Brain microvascular endothelial cell (primary cell): ENCODE measurements at places on chromosomes 6 and 20.

DNA sequence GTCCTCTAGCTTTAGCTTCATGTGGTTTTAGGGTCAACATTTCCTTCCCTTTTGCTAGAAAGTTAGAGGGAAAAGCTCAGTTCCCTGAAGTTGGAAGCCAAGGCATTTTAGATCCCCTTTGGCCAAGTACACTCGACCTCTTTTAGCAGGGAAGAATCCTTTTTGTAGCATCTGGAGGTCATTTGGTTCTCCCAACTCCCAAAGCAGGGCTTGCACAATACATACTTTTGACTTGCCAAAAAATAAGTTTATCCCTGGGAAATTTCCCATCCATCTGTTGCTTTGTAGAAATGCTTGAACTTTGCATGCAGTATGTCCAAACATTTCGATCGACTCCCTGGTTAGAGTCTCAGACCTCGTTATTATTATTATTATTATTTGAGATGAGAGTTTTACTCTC is 4.6 kb upstream of the EDEM2 start:
- DNase-seq, result no peak

DNA sequence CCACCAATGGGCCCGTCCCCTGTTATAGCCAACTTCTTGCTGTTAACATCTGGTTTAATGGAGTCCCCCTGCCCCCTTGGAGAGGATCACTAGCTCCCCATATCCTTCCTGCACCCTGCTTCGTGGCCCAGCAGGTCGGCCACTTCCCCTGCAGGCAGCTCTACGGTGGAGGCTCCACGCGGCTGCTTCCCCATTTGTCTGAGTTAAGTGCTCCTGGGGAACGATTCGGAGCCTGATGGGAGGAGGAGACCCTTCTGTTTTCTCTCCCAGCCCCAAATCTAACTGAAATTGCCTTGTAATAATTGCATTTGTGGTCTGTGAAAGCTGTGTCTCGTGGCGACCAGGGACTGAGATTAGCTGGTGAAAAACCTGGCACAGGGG is 74.6 kb downstream of the SULF2 start:
- no peak for DNase-seq

- DNase-seq, result no peak
These were observed 159.8 kb upstream of the TSHZ2 start for GRCh38 chr20:52812231-52812847.

- DNase-seq, result no peak
These were observed 44.2 kb upstream of the TNFRSF21 start for GRCh38 chr6:47353871-47354270.

DNA sequence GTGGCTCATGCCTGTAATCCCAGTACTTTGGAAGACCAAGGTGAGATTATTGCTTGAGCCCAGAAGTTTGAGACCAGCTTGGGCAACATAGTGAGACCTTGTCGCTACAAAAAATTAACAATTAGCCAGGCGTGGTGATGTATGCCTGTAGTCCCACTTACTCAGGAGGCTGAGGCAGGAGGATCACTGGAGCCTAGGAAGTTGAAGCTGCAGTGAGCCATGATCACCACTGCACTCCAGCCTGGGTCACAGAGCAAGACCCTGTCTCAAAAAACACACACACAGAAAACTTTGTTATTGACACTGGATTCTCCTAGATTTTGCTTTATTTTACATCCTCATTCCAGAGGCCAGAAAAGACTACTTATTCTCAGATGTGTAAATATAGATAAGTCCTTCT is 9.5 kb upstream of the REV3L start:
- no peak for DNase-seq

- DNase-seq, result no peak
These were observed 728 bp downstream of the FUT9 start for GRCh38 chr6:96016334-96017069.

GRCh38 chr20:42181064-42181463 is 562.9 kb upstream of the CHD6 start:
- DNase-seq, result no peak

DNA sequence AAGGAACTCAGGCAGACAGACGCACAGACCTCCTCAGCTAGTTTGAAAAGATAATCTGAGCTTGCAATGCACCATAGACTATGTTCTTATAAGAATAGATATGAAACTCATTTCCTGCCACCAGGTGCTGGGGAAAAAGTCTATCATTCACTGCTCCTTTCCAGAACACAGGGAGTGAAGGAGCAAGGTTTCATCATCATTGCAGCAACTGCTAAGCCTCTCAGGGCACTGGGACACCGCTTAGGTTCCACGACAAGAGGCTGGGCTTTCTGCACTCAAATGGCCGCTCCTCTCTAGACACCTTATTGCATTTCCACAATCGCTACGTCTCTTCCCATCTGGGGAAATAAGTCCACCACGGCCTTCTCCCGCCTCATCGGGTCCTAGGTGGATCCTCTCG is 418.5 kb upstream of the JARID2 start:
- no peak for DNase-seq
